ENCODE measurements at places on chromosomes 16 and 17.

DNA sequence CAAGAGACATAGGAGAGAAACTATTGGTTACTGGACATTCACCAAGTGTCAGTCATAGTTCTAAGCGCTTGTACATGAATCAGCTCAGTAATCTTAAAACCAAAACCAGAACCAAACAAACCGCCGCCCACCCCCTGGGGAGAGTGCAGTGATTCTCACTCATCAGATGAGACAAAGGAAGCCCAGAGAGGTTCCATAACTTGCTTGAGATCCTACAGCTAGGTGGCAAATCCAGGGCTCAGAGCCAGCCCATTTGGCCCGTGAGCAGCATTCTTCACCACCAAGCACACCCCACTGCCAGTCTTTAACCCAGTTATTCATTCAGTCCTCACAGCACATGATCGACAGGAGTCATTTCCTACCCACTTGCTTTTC is 37.2 kb upstream of the RGS9 start:
- no peak for DNase-seq

GRCh38 chr17:62720126-62720850 is 87.8 kb downstream of the MARCHF10 start:
- peak; percentile 48 for DNase-seq

DNA sequence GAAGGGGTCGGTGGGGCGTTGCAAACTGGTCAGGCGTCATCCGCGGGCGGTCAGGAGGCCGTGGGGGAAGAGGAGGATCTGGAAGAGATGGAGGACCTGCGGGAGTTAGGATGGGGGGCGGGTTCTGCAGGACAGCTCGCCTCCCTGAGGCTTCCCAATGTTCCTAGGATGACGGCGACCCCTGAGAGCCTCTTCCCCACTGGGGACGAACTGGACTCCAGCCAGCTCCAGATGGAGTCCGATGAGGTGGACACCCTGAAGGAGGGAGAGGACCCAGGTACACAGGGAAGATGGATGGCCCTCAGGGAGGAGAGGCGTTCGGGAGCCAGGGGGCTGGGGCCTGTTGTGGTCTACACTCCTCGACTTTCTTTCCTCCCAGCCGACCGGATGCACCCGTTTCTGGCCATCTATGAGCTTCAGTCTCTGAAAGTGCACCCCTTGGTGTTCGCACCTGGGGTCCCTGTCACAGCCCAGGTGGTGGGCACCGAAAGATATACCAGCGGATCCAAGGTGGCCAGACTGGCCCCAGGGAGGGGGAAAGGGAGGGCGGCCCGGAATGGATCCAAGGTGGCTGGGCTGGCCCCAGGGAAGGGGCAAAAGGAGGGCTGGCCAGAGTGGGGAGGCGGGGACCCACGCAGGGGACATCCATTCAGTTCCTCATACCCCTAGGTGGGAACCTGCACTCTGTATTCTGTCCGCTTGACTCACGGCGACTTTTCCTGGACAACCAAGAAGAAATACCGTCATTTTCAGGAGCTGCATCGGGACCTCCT is 839 bp downstream of the PLD2 start:
- no peak for DNase-seq

GRCh38 chr17:76709077-76709950 is 1.5 kb downstream of the MXRA7 start:
- DNase-seq = no peak

- no peak for DNase-seq
Measured at GRCh38 chr17:73625991-73626673, 18.1 kb downstream of the SDK2 start.

DNA sequence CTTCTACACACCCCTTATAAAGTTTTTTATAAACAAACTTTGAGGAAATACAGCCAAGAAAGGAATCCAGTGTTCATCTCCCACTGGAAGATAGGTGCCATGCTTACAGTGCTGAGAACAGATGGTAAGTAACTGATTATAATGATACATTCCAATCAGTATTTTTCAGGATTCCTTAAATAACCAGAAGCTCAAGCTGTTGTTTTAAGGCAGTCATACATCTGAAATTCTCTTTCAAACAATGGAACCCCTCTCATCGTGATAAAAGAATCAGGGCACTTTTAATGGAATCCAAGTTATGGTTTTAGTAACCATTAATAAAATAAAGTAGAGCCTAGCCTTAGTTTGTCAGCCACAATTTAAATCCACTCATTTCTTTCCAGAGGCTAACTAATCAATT is 56.1 kb upstream of the STAC2 start:
- DNase-seq = no peak
